ENCODE measurements at places on chromosomes 1 and 21. TPM values are rescaled to one million over a fixed set of nuclear protein-coding genes. Genes with fewer than 3 reads are reported as not detected.

- DNase-seq, result no peak
Observed at GRCh38 chr1:98172578-98172977, 251.7 kb upstream of the DPYD start.

DNA sequence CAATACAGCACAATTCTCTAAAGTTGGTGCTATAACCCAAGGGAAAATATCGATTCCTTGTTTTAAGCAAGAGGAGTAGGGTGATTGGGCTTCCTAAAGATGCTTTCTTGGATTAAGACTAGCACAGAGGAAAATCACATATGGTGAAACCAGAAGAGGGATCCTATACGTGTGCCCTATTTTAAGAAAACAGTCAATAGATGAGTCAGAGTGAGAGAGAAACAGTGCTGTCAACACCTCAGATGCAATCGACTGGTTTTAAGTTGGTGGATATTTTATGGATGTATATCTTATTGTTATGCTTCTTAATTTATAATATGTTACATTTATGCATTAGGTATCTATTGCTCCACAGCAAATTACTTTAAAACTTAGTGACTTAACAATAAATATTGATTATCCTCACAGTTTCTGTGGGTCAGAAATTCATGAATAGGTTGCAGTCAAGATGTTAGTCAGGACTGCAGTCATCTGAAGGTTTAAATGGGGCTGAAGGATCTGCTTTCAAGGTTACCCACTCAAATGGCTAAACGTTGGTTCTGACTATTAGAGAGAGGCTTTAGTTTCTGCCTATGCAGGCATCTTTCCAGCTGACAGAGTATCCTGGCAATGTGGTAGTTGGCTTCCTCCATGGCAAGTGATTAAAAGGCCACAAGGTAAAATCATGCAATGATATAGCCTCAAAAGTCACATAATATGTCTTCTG, 61.6 kb upstream of the DEPDC1 start:
- DNase-seq, result no peak

DNA sequence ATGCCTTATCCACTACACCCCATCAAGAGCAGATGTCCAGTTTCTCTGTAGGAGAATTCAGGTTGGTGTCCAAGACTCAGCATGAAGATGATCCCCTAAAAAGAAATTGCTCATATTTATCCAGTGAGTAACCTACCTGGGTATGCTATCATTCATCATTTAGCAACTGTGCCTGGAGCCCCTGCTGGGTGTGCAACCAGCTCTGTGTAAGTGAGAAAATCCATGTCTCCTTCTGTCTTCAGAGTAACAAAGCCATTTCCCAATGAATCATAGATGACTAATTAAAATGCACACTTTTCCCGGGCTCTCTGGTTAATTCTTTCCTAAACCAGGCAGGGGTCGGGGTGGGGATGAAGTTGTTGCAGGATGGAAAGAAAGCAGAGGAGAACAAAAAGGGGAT, 35.8 kb downstream of the OLFML3 start:
- DNase-seq, result no peak

The METTL18 gene
- total RNA-seq, result 3.2 TPM

The ZBTB8A gene
- total RNA-seq, result 10.1 TPM

DNA sequence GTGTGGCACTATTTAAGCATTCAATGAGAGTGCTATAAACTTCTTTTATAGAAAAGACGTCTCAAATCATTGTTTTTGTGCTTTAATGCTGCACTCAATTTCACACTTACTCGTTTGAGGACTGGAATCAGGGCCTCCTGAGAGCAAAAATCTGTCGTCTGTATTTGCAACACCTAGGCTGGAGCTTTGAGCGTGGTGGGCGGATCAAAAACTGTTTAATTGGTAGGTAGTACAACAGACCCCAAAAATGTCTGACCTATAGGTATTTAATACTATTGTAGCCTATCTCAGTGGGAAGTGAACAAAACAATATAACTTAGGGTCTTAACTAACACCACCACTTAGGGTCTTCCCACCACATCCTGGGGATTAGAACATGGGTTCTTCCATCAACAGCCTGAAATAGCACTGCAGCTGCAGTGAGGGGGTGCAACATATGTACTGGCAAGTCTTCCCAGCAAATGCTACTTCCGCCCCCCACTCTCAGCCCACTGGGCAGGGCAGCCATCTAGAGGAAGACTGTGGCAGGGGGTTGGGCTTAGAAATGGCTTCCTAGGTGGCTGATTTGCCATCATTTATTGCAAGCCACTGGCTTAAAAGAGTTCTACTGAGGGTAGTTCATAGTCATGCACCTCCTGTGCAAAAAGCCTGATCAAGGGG, 48.3 kb downstream of the CD46 start:
- DNase-seq, result no peak

- DNase-seq, result no peak
Observed at GRCh38 chr1:29896791-29897714, 660.7 kb downstream of the PTPRU start.

The PSMG1 gene
- 25.3 TPM for total RNA-seq

The ADGRL4 gene
- 17.7 TPM for total RNA-seq

The TRNP1 gene
- 13.0 TPM for total RNA-seq

GRCh38 chr1:21956720-21957552, 19.8 kb upstream of the HSPG2 start:
- DNase-seq, result no peak

- DNase-seq, result no peak
Observed at GRCh38 chr1:167708940-167709389, 12.8 kb upstream of the MPZL1 start.

- no peak for DNase-seq
Observed at GRCh38 chr1:219227360-219228057, 53.8 kb downstream of the LYPLAL1 start.

DNA sequence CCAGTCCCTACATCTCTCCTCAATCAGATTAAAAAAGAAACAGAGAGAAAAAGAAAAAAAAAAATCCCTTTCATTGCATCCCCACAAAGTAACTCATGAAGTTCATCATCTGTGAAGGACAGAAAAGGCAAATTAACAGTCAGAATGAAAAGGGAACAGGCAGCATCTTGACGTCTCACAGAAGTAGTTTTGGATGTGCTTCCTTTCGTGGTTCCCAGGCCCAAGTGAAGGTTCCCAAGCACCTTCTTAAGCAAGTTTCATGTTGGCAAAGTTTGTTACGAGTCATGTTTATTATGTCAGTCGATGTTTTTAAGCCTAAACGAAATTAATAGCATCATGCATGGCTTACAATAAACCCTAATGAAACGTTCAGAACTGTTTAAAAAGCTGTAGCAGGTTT, 475.2 kb downstream of the SETD4 start:
- no peak for DNase-seq

The KCNJ6 gene
- not detected for total RNA-seq

DNA sequence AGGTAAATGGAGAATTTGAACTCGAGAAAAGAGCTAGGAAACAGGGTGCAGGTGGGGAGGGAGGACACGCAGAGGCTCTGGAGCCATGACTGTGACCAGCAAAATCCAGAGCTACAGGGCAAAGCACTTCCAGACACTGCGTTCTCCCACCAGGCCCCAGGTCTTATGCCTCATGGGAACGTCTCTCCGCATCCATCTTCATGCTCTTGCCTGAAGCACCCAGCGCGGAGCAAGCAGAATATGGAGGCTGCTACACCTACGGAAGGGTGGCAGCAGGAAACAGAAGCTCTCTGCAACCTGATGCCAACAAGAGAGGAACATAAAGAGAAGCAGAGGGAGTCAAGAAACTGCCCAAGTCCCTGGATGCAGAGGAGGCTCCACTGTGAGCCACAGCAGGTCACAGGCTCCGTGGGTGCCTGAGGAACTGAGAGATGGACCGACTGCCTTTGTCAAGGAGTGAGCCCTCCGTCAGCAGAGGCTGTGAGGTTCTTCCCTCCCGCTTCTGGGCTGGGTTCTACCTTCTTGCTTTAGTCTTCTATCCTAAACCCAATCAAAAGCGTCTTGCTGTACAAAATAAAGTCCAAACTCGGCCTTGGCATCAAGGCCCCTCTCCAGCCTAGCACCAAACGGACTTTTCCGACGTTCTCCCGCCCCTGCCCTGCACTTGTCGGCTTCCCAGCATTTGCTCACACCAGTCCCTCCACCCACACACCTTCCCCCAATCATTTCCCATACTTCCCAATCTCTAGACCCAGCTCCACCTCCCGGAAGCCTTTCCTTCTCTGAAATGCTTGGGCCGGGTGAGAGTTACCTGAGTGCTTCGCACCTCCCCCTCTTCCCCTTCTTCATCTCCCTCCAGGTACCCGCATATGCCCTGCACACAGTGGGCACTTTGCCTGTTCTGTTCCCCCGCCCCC, 930 bp downstream of the DHCR24 start:
- no peak for DNase-seq

DNA sequence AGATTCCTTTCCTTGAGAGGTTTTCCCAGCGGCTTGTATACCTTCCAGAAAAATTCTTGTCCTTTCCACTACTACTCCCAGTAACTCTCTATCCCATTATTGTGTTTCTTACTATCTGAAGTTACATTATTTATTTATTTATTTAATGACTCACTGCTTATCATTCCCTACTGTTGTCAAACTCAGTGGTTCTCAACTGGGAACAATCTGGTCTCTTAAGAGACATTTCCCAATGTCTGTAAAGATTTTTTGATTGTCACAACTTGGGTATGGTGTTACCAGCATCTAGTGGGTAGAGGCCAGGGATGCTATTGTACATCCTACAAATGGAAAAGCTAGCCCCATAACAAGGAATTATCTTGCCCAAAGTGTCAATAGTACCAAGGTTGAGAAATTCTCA, 771.5 kb upstream of the ADGRL2 start:
- DNase-seq, result no peak

The ERICH3 gene
- total RNA-seq, result 0.49 TPM

DNA sequence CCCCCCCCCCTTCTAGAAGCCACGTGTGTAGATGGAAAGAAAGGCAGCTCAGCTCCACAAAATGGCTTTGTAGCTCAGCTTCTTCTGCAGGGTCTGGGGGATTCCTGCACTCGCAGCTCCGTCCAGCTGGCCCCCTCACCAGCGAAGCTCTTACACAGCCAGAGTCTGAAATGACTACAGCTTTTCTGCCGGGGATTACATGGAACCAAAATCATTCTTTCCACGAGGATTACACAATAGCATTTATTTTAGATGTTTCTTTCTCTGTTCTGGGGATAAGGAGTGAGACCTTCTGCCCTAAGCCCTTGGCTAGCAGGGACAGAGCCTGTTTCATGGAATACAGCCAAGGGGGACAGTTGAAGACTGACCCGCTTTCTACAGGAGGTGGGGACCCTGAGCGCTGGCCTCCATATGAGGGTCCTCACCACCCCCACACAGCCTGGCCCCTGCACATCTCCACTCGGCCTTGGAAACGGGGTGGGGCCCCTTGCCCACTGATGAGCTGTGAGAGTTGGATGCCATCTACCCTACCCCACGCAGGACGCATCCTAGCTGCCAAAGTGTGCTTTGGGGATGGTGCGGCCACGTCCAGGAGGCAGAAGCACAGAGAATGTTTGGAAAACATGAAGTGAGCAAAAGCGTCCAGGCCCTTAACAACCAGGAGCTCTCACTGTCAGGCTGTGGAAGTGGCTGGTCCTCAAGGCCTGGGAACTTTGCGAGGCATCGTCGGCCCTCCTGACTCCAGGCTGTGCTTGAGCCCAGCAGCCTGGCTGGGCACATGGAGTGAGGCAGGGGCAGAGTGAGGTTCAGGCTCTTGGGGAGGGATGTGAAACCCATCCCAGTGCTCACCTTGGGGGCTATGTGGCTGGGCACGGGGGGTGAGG, 14.5 kb downstream of the ACTRT2 start:
- no peak for DNase-seq

GRCh38 chr21:42437786-42438185, 34.1 kb downstream of the UBASH3A start:
- no peak for DNase-seq

DNA sequence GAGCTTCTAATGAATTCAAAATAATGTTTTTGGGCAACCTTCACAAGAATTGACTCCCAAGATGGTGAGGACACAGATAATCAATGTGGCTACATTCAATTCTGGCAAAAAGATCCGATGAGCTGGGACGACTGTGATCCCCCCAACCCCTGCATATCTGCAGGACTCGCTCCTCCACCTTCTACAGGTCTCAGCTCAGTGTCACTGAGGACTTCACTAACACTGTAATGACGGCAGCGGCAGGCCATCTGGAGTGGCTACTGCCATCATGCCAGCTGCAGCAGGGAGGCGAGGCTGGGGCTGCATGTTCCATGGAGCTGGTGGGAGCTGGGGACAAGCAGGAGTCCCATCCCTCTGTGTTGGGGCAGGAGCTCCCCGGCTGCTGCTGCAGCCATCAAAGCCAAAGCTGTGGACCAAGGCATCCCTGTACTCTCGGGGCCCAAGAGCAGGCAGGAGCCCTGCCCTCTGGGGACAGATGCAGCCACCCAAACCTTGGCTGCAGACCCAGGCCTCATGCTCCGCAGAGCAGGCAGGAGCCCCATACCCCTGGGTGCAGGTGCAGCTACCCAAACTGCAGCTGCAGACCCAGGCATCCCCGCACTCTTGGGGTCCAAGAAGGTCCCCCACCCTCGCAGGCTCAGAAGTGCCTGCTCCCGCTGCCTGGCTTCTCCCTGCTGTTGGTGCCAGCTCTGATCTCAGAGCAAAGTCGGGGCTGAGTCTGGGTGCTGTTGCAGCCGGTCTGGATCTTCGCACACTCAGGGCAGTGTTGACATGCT, 12.2 kb upstream of the DHRS3 start:
- no peak for DNase-seq

The PLA2G2A gene
- total RNA-seq, result 515 TPM

- no peak for DNase-seq
Observed at GRCh38 chr1:13725714-13726175, 25.8 kb downstream of the PRDM2 start.

The CDA gene
- total RNA-seq, result 16.0 TPM

- no peak for DNase-seq
Observed at GRCh38 chr21:44751186-44751798, 39.9 kb upstream of the TSPEAR start.

DNA sequence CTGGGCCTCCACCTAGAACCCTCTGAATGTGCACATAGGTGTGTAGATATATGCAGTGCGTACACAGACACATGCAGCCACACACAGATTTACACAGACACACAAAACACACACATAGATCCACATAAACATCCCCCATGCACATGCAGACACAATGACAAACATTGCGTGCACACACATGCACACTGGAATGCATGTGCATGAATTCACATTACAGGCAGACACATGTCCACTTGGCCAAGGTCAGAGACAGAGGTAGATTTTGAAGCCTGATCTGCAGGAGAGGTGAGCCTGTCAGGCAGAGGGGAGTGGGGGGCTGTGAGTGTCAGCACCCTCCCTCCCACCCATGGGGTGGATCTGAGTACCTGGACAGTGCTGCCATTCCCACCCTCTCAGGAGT, 338.5 kb downstream of the PTPRU start:
- no peak for DNase-seq

The NBPF20 gene
- total RNA-seq, result 1.7 TPM

The MRPL20 gene
- 84.2 TPM for total RNA-seq
